ENCODE measurements at places on chromosomes 3 and 15.

GRCh38 chr3:22122567-22122966, 371.6 kb upstream of the ZNF385D start:
- no peak for DNase-seq

DNA sequence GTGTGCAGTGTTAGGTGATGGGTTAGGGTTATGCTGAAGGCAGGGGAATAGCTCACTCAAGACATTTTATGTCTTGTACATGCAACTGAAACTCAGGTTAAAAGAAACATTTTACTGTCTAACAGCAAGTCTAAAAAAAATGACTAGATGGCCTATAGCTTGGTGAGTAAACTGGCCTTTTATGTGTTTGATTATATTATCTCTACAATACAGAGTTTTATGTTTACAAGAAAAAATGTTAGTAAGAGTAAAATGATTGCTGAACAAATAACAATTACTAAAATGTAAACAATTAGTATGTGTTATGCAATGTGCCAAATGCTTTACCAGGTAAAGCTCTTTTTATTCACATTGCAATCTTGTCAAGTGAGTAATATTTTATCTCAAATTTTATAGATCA, 1039.6 kb downstream of the ROBO2 start:
- no peak for DNase-seq

DNA sequence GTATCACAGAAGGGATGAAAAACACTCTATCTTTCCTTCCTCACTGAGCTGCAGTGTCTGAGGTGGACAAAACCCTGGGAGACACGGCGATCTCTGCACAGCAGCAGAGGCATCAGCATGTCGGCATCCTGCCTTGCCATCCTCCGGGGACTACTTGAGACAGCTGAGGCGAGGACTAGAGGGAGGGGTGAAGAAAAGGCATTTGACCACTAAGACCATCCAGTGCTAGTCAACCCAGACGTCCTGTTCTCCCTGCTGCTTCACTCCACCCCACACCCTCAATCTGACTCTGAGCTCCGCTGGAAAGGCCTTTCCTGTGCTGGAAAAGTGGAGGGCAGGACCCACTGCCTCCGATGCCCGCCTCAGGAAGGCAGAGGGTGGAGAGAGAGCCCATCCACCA, 67.3 kb downstream of the VGLL4 start:
- no peak for DNase-seq

DNA sequence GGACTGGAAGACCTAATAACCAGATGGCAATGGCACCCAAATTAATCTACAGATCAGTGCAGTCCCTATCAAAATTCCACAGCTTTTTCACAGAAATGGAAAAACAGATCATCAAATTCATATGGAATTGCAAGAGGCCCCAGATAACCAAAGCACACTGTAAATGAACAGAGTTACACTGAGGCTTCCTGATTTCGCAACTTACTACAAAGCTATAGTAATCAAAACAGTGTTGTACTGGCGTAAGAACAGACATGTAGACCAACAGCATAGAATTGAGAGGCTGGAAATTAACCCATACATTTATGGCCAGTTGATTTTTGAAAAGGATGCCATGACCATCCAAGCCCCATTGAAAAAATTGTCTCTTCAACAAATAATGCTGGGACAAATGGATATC, 16.2 kb downstream of the XPC start:
- DNase-seq: no peak

DNA sequence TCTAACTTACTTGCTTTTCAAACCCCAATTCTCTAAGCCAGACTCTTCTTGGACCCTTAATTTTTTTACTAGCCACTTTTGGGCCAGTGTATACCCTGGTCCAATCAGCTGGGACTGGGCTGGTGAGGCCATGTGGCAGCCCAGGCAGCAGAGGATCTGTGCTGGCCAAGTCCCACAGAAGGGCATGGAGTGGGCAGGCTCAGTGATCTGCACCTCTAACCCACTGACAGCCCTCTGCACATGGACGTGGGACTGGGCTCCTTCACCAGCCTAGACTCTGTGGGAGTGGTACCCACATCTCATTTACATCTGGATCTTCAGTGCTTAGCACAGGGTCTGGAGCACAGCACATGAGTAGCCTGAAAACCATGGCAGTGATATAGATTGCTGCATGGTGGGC, 56.1 kb upstream of the PRR23C start:
- no peak for DNase-seq

DNA sequence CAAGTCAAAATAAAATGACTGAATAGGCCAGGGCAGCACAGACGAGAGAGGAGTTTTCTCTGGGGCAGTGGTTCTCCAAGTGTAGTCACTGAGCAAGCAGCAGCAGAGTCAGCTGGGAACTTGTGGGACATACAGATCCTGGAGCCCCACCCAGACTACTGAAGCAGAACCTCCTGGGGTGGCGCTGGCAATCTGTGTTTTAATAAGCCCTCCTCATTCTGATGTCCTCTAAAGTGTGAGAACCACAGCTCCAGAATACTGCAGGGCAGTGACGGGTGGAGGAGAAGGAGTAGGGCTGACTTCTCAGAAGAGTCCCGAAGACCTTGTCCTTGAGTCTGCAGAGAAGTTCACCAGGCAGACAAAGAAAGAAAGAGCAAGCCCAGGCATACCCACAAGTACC, 251.3 kb upstream of the HES1 start:
- DNase-seq: no peak

DNA sequence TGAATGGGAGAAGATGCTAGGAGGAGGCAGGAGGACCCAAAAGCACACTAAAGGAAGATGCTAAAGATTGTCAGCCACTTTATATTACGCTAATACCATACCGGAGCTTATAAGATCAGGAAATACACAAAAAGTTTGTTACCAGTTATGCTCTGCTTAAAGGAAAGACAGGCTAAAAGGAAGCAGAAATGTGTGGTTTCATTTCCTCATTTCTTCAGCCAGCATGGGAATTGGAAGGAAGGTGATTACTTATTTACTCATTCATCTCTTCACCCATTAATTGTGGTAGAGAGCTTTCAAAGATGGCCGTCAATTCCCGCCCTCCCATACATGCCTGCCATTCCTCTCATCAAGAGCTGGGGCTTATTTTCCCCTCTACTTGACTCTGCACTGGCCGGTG, 26.7 kb upstream of the TMEM158 start:
- DNase-seq: no peak

DNA sequence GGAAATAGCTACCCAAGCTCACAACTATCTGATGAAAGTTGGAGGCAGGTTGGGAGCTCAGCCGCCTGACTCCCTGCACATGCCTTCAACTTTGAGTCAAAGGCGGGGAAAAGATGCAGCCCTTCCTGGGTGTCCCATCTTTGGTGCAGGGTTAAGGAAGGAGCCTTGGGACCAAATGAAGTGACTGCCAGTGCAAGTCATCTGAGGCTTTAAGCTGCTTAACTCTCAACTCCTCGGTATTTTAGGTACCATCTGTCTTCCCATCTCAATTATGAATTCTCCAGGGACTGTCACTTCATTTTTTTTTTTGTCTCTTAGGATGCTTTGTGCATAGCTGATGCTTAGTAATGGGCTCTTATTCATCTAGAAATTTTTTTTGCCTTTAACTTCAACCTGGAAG, 408.8 kb upstream of the C2CD4B start:
- DNase-seq: no peak

GRCh38 chr3:102002056-102002455, 152.7 kb downstream of the NFKBIZ start:
- DNase-seq: no peak
